ENCODE measurements at places on chromosomes 2 and 18.

DNA sequence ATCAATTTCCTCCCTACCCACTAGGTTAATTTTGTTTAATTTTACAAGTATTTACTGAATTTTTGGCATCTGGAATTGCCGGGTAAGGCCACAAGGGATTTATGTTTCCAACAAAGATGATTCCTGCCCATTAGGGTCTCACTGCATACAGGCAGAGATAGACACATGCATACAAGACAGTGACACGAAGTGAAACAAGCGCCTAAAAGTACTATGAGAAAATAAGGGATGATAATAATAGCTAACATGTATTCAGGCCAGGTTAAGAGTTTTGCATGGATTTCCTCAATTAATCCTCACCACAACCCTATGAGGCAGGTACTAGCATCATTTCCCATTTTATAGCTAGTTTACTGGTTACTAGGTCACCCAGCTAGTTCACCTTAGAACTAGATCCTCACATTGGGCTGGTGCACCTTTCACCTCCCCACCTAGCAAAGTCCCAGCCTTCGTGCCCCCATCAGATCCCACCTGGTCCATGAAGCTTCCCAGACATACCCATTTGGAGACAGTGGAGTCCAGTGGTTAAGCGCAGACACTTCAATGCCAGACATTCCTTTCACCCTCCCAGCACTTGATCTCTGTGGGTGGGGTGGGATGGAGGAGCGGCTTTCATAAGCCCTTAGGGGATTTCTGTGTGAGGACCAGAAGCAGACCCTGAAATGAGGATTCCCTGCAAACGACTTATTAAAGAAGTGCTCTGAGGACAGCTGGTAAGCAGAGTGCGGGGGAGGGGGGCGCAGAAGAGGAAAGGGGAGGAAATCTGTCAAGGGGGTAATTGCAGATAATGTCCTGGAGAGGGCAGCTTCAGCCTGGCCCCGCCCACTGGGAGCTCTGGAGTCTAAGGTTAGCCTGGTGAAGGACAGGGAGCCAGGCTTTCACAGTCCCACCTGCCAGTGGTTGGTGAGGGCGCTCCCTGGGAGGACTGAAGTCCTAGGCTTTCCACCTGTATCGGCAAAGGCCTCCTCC lies 5.8 kb upstream of the DGUOK start:
- DNase-seq, result peak; percentile 32

DNA sequence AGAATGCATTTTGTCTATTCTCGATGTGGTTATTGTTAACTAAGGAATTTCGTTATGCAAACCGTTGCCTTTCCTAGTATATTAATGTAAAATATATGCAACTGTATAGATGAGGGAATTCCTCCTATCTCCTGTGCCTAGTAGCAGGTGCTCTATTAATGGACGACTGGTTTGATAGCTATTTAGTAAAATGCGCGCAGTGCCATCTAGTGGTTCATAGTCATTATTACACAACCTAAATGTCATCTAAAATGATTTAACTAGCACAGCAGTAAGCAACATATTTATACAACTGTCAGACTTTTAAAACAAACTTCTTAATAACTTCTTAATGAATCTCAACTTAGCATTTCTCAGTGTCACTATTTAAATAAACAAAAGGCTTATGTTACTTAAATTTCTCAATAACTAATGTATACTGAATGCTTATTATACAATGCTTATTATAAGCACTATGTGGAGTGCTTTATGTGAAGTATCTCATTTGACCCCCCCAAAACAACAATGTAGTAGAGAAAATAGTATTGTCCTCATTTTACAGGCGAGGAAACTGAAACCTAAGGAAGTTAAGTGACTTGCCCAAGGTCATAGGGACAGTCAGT lies 77.9 kb downstream of the DTNA start:
- DNase-seq, result peak; percentile 59

DNA sequence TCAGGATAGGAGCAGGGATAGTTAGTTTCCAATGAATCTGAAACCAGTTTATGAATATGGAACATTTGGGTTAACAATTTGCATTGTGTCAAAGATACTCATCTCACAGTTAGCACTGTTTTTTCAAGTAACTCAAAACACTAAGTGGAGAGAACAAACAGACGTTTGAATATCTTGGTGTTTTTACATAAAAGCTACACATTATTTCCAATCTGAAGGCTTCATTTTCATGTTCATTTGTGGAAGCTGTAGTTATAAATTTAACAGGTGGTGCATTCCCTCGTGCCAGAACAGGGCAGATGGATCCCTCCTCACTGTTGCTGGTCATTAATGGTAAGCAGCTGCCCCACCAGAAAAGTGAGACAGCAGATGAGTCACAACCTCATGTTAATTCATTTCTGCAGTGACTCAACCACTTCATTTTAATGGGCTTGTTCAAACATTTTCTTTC lies 286.9 kb downstream of the TMX3 start:
- DNase-seq, result no peak

DNA sequence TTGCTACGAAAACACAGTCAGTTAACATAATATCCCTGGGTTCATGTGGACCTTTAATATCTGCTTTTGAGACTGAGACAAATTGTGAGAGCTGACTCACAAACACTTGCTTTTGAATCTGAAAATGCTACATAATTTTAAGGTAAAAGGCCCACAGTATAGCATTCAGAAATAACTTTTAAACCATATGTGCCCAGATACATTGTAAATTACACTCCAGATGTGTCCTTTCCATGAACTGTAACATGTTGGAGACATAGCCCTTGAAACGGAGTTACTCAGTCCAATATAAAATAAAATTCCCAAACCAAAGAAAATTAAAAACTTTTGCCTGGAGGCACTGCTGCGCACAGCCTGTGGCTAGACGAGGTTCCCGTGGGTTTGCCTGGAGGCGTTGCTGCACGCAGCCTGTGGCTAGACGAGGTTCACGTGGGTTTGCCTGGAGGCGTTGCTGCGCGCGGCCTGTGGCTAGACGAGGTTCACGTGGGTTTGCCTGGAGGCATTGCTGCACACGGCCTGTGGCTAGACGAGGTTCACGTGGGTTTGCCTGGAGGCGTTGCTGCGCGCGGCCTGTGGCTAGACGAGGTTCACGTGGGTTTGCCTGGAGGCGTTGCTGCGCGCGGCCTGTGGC lies 131.9 kb upstream of the ALKAL2 start:
- DNase-seq, result no peak

DNA sequence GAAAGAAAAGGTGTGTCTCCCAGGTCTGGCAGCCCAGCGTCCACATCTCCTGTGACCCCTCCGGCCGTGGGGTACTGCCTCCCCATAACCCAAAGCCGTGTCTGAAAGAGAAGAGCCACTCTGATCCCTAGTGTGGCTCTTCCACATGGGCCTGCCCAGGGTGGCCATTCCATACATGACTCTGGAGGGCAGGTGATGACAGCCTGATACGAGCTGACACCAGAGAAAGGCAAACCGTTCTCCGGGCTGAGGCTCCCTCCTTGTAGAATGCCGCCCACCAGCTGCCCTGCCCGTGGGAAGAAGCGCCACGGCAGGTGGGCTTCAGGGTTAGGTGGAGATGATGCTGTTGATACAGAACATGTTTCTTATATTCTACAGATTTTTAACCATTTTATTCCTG lies 451.6 kb upstream of the SALL3 start:
- no peak for DNase-seq
